ENCODE measurements at places on chromosomes 1 and 21.

GRCh38 chr1:39076799-39077148, 50.6 kb downstream of the NDUFS5 start:
- no peak for DNase-seq

GRCh38 chr1:225930566-225930965, 6.5 kb upstream of the PYCR2 start:
- no peak for DNase-seq

DNA sequence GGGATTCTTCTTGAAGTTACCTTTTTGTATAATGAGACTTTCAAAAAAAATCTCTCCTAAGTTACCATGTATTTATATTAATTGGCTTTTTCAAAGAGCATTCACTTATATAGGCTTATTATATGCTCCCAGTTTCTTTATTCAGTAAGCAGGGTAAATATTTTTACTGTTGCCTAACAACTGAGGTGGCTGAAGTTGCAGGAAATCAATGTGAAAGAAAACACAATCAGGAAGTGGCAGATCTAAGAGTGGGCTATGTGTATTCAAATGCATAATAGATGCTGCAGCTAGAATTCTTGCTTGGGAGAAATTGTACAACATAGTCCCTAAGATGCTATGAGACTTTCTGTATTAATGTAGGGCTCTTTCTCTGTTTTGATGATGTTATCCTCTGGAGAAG, 606.9 kb downstream of the NUF2 start:
- DNase-seq = peak; percentile 13

- no peak for DNase-seq
Measured at GRCh38 chr1:87575528-87575927, 246.8 kb downstream of the LMO4 start.

DNA sequence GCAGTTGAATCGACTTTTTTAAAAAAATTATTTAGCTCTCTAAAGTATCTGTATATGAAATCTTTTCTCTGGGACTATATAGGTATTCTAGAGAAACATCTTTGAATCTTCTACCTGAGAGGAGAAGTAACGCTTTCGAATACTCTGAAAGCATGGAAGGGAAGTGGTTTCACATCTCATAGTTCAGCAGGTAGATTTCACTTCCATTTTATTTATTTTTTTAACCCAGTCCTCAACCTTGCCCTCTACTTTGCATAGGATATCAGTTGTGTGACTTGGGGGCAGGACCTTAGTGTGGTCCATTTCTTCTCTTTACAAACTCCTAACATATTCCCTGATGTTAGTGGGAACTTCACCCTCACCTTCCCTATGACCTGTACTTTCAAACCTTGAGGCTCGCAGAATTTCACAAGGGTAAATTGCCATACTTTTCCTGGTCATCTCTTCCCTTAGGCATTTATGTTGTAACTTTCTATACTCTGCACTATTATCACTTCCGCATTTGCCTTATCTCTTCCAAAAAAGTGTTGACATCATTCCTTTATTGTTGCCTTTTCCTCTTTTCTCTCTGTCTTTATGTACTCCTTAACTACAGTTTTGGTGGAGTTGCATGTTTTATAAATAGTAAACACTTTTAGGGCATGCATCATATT, 1208.5 kb upstream of the ADGRL4 start:
- DNase-seq = no peak

GRCh38 chr1:244839656-244840055, 4.2 kb downstream of the COX20 start:
- no peak for DNase-seq

DNA sequence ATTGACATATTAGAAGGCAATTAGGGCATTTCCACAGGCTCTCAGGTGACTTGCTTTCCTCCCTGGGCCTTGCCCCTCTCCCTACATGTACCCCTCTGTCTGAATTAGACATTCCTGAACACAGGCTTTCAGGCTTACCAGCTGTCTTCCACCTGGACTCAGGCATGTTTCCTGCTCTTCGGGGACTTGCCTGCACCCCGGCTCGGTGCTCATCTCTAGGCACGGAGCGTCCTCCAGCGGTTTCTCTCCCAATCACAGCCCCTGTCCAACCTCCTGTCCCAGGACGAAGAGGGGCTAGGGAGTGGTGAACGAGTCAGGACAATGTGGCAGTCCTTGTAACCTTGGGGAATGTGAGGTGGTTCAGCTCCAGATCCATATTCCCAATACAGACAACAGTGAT, 4.2 kb downstream of the PROK1 start:
- DNase-seq = no peak

- no peak for DNase-seq
Measured at GRCh38 chr1:43659212-43660166, 9.5 kb downstream of the KDM4A start.

DNA sequence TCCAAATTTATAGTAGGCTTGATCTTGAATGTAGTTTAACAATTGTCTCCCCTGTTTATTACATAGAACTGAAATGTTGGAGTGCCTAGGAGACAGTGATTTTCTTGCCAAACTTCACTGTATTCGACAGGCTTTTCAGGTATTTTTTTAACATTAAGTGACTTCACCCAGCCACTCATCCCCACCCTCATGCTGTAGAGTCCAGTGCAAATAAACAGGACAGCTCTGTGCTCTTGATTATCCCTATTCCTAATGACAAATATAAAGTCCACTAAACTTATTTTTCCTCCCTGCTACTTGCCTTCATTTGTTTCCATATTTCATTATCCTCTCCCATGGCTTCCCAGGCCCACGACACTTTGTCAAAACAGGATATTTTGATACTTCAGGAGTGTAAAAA, 29.2 kb upstream of the NEXN start:
- no peak for DNase-seq

- no peak for DNase-seq
Measured at GRCh38 chr1:92949937-92950817, 11.1 kb downstream of the DIPK1A start.

DNA sequence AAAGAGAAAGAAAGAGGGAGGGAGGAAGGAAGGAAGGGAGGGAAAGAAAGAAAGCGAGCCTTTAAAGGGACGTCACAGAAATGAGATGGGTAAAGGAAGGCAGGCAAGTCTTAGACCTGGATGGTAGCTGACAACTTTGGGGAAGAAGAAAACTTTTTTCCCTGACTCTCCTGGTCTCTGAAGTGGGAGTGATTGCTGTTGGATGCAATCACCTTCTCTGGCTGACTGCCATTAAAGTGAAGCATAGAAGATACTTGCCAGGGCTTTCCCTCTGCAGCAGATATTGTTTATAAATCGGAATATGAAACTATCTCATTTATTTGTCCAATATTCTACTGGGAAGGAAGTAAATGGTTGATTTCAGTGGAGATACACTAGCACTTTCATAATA, 27.0 kb downstream of the VCAM1 start:
- DNase-seq = no peak

GRCh38 chr21:26982767-26983166, 15.9 kb upstream of the ADAMTS5 start:
- no peak for DNase-seq

GRCh38 chr1:93635614-93636543, 45.8 kb downstream of the BCAR3 start:
- DNase-seq = no peak

- no peak for DNase-seq
Measured at GRCh38 chr1:221926441-221926840, 184.6 kb upstream of the DUSP10 start.

DNA sequence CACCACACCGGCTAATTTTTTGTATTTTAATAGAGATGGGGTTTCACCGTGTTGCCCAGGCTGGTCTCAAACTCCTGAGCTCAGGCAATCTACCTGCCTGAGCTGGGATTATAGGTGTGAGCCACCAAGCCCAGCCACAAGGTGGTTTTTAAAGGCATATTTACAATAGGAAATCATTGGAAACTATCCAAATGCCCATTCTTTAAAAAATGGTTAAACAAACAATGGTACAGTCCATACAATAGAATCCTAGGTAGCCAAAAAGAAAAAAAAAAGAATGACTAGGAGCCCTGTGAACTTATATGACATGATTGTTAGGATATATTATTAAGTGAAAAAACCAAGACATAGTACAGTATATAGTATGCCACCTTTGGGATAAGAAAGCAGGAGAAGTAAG, 5.3 kb downstream of the ATP2B4 start:
- no peak for DNase-seq

- no peak for DNase-seq
Measured at GRCh38 chr1:99496067-99496466, 149.8 kb upstream of the PALMD start.

DNA sequence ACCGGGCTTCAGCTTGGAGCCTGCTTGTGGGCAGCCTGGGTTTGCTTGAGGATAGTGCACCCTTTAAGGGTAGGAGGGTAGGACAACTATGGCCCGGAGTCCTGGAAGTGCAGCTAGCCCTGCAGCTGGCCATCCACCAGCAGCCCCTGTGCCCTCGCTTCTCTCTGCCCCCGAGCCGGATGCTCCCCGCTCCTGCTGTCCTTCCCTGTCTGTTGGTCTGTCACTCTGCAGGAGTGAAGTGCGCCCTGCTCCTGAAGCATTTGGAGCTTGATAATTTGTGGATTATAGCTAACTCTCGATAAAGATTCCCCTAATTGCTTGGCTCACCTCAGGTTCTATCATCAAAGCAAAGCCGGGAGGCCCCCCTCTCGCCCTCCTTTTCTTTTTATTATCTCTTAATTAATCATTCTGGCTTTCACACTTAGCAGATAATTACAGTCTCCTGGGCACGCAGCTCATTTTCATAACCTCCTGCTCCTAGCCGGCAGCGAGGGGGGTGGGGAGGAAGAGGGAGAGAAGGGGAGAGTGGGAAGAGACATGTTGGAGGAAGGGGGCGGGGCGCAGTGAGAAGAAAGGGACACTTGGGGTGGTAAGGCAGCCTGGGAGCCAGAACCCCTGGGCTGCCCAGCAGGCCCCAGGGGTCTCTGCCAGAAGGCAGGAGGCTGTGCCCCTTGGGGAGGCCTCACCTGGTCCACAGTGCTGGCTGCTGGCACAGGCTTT, 14.4 kb downstream of the KIRREL1 start:
- DNase-seq = no peak

DNA sequence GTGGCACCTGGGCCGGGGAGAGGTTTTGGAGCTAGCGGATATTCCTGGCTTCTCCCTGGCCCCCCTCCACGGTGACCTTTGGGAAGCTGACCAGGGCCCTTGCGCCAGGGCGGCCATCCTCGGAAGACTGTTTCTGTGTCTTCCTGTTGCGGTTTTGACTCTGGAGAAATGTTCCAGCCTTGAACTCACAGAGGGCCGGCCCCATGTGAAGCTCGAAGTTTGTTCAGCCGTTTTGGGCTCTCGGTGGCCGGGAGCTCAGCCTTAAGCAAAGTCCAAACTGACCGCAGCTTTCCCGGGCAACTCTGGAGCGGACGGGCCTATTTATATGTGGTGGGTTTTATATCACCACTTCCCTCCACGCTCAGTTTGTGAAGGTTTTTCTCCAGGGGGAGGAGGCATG, 17.0 kb upstream of the WNT4 start:
- no peak for DNase-seq

- DNase-seq = no peak
Measured at GRCh38 chr1:175364424-175365076, 172.0 kb upstream of the KIAA0040 start.

- no peak for DNase-seq
Measured at GRCh38 chr1:201944639-201945038, 1.7 kb downstream of the LMOD1 start.

DNA sequence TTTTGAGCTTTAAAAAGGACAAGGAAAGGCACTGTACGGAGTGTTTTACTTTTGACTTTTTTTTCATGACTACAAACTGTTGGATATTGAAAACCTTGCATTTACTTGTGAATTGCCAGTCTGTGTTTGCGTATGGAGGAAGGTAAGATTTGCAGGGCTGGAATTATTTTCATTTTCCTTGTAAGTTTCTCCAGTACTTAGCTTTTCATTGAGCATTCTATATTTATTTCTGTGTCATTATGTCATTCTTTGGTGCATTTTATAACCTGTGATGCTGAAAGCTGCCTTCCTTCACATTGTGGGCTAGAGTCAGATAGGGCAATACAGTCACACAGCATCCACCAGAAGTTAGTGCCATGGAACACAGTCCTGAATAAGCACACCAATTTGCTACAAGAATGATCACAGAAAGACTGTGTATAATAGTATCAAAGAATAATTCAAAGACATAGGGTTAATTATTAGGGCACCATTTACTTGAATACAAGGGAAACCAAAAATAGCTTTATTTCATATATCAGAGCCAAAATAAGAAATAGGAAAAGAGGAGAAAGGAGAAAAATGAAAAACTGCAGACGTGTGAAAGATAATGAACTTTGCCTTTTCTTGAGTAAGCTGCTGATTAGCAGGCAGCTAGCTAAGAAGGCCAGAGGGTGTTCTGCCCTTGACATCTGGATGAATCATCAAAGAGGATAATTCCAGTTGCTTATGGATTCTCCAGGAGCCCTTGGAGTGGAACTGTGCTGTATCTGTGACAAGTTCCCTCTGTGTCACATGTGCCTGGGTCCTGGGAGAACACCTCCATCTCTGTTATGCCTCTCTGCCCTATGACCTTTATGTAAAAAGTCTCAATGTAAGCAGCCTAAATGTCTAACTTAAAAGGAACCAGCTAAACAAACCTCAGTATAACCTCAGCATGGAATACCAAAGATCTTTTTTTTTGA, 8.0 kb upstream of the FAM20B start:
- DNase-seq = no peak

- DNase-seq = no peak
Measured at GRCh38 chr21:29308456-29308783, 9.7 kb downstream of the BACH1 start.

GRCh38 chr1:49036700-49037099, 260.0 kb upstream of the BEND5 start:
- DNase-seq = no peak

- DNase-seq = no peak
Measured at GRCh38 chr1:154348429-154349076, 23.2 kb downstream of the ATP8B2 start.

GRCh38 chr1:168372307-168372706, 91.6 kb downstream of the TBX19 start:
- DNase-seq = no peak

DNA sequence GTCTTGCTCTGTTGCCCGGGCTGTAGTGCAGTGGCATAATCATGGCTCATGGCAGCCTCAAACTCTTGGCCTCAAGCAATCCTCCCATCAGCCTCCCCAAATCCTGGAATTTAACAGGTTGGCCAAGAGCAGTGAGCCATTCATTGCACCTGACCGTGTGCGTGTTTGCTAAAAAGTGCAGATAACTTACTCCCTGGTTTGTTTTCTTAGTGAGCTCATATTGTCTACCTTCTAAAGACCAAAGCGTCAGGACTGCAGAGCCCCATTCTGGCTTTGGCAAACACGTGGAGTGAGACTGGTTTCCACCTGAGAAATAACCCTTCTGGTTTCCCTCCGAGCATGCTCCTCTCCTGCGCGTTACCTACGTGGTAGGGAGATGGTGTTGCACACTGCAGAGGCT, 32.2 kb upstream of the CA6 start:
- DNase-seq = no peak

DNA sequence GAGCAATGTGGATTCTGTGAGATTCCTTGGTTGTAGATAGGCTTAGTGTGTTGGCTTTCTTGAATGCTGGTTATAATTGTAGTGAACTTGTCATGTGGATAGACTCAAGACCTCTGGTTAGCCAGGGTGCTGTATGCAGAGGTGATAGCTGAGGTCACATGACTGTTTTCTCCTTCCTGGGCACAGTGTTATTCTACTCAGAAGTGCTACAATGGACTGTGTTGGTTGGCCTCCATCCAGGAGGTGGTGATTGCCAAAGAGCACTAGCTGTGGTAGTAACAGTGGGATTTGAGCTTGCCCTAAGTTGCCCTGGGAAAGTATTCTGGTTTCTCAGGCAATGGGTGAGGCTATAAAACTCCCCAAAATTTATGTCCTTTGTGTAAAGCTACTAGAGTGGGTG, 71.6 kb downstream of the SH3BGR start:
- DNase-seq = no peak
